ENCODE measurements at places on chromosomes 16 and 17.

- DNase-seq = no peak
These were observed 746 bp upstream of the APOH start for GRCh38 chr17:66229783-66230538.

DNA sequence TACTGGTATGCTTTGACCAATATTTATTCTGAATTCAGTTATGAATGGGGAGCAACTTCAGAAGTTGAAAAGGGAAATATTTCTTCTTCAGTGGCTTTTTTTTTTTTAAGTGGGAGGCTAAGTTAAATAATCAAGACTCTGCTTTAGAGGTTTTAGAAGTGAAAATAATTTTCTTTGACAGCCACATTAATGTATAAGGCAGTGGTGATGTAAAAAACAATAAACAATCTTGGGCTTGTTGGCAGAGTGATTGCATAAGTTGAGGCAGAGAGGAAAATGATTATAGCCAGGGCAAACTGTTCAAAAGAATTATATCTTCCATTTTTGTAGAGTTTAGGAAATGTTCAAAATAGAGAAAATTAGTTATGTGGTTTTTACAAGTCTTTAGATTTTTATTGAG is 5.4 kb upstream of the KRT12 start:
- no peak for DNase-seq

DNA sequence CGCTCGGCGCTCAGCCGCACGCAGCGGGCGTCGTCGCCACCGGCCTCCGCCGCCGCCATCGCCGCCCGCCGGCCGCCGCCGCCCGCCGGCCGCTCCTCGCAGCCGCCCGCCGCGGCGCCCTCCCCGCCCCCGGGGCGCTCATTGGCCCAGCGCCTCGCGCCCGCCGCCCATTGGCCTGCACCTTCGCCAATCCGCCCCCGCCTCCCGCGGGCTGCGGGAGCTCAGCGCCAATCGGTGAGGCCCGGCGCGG is at the start of gene PGP:
PGP (minus strand) TSS at position 122 of the 250 bp plus-strand sequence; CDS start at position 59, 63 bp downstream.
- no peak for DNase-seq

DNA sequence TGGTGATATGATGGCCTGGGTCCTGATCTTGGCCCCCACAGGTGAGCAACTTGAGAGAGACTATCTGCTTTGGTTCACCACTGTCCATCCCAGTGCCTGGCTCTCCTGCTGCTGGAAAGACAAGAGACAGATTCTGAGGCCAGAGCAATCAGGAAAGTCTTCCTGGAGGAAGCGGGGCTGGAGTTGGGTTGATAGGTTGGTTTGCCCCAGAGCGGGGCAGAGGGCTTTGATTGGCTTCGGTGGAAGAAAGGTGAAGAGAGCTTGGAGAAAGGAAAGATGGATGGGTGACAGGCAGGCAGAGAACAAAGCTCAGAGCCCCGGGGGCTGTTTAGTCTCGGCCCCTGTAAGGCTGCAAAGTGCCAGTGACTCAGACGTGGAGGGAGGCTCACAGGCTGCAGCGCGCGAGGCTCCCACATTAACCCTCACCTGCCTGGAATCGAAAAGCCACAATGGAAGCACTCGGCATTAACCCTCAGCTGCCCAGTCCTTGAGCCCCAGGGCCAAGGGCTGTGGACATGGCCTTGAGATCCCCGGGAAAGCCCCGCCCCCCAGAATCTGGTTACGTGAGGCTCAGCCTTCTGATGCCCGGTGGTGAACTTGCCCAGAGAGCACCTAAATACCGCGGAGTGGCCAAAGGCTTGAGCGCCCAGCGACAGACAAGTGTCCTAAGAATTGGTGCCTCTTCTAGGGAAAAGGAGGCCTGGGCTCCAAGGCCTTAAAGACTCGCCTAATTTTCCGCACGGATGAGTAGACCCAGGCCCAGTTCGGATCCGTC is 996 bp upstream of the CPNE2 start:
- peak; percentile 71 for DNase-seq

GRCh38 chr16:8924214-8924613 is 39.5 kb downstream of the USP7 start:
- no peak for DNase-seq

DNA sequence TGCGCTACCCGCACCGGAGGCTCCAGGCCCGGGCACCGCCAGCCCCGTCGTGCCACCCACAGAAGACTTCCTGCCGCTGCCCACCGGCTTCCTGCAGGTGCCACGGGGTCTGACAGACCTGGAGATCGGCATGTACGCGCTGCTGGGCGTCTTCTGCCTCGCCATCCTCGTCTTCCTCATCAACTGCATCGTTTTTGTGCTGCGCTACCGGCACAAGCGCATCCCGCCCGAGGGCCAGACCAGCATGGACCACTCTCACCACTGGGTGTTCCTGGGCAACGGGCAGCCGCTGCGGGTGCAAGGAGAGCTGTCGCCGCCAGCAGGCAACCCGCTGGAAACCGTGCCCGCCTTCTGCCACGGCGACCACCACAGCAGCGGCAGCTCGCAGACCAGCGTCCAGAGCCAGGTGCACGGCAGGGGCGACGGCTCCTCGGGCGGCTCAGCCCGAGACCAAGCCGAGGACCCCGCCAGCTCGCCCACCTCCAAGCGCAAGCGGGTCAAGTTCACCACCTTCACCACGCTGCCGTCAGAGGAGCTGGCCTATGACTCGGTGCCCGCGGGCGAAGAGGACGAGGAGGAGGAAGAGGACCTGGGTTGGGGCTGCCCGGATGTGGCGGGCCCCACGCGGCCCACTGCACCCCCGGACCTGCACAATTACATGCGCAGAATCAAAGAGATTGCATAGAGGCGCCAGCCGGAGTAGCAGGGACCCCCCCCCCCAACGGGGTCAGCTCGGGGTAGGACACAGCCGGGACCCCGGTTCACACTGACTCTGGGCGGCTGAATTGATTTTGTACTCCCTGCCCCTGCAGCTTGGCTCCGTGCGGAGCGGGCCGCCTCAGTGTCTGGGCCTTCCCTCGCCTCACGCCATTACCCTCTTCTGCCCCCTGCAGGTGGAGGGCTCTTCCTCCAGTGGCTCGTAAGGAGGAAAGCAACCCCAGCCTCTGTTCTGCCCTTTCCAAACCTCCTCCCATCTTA is 58.5 kb downstream of the TMEM132E start:
- peak; percentile 69 for DNase-seq

DNA sequence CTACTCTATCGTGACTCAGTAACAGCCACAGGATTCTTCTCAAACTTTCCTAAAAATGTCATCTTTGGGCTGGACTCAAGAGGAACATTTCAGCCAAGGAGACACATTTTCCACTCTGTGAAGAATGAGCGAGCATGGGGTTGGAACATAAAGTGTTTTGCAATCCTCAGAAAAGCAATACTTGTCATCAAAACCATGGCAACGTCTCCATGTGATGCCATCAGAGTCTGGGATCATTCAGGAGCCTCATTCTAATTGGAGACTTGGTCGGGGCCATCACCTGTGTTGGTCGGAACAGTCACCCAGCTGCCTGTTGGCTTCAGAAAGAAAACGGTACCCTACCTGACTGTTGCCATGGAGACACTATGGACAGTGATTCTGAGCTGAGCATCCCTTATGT is 25.5 kb downstream of the MYOCD start:
- DNase-seq = no peak

GRCh38 chr17:40113110-40113906 is 8.5 kb upstream of the MSL1 start:
- DNase-seq = peak; percentile 99

- no peak for DNase-seq
These were observed 1.4 kb downstream of the ALDOC start for GRCh38 chr17:28575126-28575795.

DNA sequence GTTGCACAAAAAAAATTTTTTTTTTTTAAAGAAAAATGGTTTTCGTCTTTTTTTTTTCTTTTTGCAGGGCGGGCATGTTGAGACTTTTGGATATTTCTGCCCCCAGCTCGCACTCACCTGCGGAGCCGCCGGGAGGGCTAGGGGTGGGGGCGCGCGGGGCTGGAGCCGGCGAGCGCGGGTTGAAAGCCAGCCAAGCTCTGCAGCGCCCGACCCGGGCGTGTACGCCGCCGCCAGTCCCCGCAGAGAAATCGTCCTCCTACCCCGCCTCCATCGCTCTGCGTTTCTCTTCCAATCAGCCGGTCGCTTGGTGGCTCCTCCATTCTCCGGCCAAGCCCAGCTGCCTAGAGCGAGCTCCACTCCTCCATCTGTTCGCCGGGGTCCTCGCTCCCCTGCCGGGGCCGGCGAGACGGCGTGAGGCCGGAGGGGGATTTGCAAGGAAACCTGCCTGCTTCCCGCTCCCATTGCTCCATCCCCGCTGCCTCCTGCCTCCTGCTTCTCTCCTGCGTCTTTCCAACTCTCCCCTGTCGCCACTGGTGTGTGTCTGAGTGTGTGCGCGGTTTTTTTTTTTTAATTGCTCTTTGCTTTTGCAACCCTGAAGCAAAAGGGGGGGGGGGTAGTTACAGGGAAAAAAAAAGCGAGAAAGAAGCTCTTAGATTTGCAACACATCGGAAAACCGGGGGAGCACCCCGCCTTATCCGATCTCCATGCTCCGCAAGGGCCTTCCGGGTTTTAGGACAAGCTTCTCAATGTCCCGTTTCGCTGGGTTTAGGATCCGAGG is 1.8 kb upstream of the UBTF start:
- peak; percentile 90 for DNase-seq

DNA sequence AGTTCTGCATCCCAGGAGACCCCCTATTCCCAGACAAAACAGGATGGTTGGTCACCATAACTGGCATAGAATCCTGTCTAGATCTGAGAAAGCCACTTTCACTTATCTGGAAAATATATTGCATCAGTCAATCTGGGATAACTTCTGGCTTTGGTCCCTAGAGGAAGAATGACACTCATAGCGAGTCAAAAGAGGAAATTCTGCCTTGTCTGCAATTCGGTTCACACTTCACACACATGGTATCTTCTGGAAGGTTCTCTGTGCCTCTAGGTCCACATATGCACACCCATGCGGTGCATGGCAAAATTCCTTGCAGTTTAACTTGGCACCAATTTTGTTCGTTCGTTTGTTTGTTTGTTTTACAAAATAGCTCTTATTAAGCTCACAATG is 49.2 kb upstream of the WSCD1 start:
- DNase-seq = no peak

GRCh38 chr16:69345923-69346322 is 5.7 kb downstream of the TMED6 start:
- no peak for DNase-seq

DNA sequence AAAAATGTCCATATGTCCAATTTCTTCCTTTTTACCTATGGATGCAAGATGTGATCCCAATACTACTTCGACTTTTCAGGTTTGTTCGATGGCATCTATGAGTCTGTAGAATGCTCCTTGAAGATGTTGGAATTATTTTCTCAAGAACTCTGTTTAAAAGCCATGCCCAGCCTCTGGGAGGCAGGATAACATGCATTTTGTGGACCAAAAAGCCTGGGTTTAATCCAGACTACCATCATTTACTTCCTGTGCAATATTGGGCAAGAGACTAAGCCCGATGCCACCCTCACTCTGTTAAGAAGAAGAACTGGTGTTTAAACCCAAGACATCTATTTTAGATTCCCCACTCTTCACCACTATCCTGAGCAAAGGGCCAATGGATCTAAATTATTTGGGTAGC is 42.8 kb upstream of the SALL1 start:
- no peak for DNase-seq

DNA sequence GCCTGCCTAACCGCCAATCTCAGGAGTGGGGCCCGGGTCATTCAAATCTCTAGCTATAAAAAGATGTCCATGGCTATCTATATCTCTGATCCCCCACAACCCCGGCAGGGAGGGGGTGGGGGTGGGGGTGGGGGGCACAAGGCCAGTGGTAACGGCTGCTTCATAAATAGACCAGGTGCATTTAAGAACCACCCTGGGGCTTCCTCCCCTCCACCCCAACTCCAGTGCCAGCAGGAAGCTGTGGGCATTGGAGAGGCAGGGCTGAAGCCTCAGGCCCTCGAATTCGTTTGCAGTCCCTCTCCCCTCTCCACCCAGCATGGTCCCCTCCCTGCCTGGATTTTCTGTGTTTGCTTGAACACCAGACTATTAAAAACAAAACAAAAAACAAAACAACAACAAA is 56.0 kb downstream of the RAP1GAP2 start:
- DNase-seq = no peak

DNA sequence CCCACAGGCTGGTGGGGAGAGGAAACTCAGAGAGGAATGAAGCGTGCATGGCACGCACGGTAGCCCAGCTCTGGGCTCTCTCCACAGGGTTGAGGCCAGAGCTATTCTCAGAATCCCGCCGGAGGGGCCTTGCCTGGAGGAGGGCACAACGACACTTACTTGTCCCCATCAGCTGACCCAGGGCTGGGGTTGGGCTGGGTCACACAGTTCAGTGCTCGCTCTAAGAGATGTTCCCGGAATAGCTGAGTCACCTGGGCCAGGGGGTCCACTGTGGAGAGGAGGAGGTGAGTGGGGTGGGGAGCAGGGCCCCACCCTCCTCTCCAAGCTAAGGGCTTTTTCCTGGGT is 21.8 kb downstream of the SREBF1 start:
- DNase-seq = no peak

DNA sequence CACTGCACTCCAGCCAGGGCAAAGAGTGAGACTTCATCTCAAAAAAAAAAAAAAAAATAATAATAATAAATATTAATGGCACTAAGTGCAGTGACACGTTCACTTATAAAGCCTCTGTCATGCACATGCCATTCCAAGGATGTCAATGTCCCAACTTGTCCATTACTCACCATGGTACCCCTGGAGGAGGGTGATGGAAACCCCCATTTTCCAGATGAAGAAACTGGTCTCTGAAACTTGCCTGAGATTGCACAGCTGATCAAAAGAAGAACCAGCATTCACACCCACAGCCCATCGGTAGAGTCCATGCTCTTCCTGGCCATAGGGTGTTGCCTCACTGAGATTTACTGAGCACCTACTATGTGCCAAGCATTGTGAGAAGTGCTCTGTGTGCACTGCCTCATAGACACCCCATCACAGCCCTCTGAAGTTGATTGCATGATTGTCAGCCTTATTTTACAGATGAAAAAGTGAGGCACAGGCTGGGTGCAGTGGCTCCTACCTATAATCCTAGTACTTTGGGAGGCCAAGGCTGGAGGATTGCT is 123.7 kb downstream of the ABCC1 start:
- no peak for DNase-seq

- DNase-seq = peak; percentile 24
These were observed 419 bp downstream of the GLIS2 start for GRCh38 chr16:4316108-4316863.

GRCh38 chr17:68445671-68446070 is 11.6 kb downstream of the WIPI1 start:
- no peak for DNase-seq

DNA sequence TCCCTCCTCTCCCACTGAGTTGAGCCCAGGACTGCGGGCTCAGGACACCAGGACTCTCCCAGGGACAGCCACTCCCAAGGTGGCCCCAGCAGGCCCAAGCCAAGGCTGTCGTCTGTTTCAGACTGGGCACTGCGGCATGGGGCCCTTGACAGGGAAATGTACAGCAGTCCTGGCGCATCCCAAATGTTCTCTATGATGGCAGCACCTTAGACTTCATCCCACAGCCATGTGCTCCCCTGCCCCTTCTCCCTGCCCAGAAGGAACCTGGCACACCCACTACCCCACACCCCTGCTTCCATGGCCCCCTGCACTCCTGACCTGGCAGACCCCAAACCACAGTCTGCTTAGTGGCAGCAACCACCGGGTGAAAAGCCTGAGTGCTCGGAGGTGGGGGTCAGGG is 18.2 kb downstream of the RBFOX3 start:
- no peak for DNase-seq

Measured in umbilical cord (tissue), 2 donors.